ENCODE measurements at places on chromosomes 13 and 19.

DNA sequence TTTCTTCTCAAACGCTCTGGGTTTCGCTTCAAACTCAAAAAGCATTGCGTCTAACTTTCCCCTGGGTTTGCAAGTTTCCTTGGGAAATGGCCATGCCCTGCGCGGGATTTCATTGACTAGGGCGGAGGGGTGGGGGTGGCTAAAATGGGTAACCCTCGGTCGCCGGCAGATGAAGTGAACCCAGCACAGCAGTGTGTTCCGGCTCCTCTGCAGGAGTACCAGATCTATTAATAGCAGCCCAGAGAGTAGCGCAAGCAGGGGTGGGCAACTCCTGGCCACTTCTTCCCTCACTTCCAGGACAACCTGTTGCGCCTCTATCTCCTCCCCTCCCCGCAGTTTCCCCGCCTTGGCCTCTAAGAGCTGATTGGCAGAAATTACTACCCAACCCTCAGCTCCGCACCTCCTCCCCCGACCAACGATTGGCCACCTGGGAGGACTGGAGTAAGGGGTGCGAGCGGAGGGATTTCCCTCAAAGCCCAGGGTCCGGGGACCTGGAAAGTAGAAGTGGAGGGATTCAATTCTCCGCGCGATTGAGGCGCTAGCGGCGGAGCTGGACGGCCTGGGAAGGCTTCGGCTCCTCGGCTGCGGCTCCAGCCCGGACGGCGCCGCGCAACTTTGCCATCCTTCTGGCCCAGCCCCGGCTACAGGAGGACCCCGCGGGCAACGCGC is at the start of gene FREM2:
TSS of gene FREM2 (plus strand) at position 501 of the 669 bp plus-strand sequence. CDS start 268 bp downstream, outside the sequence.
- peak; percentile 43 for DNase-seq

GRCh38 chr13:48320891-48321510 is 17.4 kb downstream of the RB1 start:
- no peak for DNase-seq

DNA sequence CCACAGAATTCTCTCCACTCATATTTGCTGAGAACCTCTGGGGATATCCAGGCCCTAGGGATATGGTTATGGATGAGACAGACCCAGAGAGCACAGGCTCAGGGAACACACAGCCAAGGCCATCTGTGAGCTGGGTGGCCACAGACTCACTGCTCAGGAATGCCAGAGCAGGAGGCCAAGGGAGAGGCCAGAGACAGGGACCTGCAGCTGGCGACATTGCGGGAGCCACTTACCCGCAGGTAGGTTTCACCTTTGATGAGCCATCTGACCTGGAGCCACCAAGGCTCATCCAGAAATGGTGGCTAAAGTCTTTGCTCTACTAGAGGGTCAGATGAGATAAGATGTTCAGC is 29.4 kb downstream of the CCNE1 start:
- DNase-seq: no peak

DNA sequence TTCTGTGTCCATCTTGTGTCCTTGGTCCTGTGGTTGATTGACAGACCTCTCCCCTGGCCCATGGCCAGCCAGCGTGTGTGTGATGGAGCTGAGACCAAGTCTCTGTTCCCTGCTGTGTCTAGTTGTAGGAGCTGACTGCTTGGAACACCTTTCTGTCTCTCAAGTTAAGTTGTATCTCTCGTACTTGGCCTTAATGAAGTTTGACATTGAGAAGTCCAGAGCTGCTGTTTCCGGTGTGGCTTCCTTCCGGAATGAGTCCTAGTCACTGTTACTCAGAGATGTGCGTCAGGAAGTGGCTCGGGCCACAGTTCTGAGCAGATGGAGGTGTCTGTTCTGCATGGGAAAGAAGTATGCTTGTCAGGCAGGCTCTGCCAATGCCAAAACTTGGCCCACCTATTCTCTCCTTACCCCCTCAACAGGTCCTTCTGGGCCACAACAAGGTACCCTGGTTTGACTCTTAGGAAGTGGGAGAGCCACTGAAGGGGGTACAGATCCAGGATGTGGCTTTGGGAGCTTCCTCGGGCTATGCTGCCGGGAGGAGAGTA is 54.3 kb downstream of the GATAD2A start:
- DNase-seq: no peak

DNA sequence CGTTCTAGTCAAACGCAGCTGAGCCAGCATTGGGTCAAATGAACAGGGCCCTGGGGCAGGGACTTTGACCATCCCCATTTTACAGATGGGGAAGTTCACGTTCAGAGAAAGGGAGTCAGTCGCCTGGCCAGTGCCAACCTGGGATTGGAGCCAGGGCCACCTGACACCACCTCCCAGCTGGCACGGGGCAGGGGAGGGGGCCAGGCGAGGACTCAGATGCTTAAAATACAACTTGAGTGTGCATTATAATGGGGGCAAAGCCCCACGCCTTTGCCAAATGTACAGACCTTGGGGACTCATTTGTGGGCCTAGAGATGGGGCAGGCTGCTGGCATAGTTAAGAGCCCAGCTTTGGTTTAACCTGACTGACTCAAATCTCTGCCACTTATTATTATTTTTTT is 14.6 kb downstream of the PRR12 start:
- no peak for DNase-seq

- no peak for DNase-seq
Measured at GRCh38 chr19:58543826-58544590, at the start of gene TRIM28. TRIM28 (plus strand) TSS chr19:58544064; CDS start chr19:58544758, 694 bp downstream.

DNA sequence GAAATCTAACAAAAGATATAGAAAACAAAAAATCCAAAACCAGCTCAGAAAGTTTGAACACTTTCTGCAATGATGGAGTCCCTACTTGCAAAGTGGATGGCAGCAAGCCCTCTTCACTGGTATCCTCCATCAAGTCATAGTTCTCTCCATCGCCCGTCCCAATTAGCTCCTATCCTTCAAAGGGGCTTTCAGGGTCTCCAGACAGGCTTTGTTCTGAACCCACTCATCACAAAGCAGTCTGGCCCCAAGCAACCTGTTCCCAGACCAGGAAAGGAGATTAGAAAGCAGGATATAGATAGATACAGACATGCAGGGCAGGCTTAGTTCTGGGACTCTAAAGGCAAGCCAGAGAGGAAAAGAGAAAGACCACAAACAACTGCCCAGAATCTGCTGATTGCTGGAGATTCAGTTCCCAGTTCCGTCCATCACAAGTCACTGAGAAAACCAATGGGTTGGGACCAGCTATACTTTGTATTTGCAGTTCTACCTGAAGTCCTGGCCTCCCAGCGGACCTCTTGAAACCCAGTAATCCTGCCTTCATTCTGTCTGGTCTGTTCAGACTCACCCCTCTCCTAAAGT is 47.2 kb upstream of the EPHX3 start:
- no peak for DNase-seq

DNA sequence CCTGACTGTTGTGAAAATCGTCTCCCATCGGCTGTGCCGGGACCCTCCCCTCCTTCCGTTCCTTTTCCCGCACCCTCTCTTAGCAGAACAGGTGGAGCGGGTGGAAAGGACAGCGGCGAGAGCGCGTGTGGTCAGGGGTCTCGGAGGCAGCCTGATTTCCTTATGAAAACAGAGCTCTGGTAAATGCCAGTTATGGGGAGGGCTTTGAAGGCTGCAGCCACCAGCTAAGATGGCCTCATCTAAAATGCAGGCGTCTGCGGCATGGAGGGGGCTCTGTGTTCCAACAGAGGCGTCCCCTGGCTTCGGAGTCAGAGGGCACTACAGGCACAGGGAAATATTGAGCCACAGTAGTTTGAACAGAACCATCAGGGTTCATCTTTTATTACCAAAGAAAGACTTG is 93.8 kb upstream of the SOX1 start:
- no peak for DNase-seq

DNA sequence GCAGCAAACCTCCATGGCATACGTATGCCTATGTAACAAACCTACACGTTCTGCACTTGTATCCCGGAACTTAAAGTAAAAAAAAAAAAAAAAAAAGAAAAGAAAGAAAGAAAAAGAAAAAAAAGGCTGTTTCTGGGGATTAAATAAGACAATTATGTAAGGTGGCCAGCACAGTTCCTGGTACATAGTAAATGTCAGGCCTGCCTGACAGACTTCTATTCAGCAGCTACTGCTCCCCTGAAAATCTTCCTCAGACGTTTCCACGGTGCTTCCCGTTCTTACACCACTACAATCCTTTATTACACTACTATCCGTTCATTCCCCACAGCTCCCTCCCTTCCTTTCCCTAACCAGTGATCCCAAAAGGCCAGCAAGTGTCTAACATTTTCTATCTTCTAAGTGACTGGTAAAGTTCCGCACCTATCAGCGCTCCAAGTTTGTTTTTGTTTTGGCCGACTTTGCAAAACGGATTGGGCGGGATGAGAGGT is 636 bp upstream of the RB1 start:
- DNase-seq: no peak

DNA sequence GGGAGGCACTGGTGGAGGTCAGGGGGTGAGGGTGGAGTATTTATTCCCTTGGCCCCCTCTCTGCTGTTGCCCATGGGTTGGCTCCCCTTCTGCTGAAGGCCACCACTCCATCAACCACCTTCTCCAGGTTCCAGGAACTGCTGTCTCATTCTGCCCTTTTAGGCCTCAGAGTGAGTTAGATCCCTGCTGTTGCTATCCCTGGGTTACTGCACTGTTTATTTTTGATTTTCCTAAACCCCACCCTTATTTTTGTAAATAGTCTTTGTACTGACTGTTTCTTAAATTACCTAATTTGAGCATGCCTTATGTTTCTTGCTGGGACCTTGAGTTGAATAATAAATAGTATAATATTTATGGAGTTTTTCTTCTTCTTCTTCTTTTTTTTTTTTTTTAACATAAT is 132.8 kb downstream of the RGCC start:
- DNase-seq: no peak

- DNase-seq: no peak
Measured at GRCh38 chr19:8320564-8321066, 560 bp downstream of the NDUFA7 start.

GRCh38 chr19:30784850-30785457 is 412.8 kb downstream of the ZNF536 start:
- peak; percentile 38 for DNase-seq

DNA sequence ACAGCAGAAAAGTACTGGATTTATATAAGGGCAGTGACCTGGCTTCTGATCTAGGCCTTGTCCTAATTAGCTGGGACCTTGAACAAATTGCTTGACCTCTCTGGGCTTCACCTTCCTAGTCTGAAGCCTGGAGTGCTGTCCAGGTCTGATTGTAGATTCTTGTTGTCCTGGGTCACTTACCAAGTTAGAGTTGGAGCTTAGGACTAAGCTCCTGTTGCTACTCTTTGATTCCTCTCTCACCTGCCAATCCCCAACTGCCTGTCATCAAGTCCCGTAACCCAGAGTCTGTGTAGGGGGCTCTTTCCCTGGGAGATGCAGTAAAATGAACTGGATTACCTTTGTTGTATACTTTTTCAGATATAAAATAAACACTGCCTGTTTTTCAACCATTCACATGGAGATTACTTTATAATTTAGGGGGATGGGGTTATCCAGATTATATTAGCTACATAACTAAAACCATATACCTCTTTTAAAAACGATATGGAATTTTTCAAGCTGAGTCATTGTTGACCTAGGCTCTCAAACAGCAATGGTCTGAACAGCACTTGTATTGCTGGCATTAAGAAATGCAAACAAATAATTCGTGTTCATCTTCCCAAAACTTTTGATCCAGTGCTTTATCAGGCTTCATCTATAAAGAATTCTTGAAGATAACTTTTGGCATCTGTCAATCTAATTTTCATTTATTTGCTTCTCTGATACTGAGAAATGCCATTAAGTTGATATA is 5.8 kb downstream of the ARHGAP35 start:
- no peak for DNase-seq

DNA sequence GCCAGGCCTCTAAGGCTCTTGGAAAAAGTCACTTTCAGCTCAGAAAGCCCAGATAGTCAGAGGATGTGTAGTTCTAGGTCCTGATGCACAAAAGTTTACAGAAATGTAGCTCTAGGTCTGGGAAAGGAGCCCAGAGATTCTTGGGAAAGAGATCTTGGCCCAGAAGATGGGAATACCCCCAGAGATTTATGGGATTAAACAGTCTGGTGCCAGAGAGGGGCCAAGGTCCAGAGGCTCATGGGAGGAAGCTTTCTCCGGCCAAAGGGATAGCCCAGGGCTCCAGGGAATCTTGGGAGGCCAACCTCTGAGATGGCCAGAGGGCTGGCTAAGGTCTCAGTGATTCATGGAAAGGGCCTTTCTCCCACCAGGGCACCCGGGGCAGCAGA is 15.2 kb downstream of the BCAT2 start:
- DNase-seq: no peak

DNA sequence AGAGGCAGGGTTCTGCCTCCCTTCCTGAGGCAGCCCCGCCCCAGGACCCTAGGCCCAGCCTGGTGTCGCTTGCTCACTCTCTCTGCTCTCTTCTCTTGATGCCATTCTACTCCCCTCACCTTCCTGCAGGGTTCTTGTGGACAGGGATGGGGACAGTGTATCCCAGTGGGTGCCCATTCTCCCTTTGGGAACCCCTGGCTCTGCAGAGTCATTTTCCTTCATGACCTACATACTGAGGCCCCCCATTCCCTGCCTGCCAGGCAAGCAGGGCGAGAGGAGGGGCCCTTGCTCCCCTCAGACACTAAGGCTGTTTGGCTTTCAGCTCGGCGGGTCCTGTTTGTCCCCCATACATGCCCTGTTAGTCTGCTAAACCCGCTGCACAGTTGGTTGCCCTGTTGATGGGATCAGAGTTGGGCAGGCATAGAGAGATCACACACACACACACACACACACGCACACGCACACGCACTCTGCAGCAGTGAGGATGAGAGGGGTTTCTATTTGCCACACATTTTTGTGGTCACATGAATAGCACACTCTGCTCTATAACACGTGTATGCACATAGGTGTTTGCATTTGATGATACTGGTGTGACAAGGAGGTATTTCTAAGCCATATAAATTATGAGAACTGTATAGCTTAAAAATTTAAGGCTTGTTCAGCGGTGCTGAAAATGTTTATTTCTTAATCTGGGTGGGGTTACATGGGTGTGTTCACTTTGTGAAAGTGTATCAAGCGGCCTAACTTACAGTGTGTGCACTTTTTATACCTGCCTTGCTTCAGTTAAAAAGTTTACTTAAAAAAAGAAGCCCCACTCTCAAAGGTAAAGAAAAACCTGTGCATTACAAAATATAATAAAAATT is 20.3 kb downstream of the NFIX start:
- no peak for DNase-seq

DNA sequence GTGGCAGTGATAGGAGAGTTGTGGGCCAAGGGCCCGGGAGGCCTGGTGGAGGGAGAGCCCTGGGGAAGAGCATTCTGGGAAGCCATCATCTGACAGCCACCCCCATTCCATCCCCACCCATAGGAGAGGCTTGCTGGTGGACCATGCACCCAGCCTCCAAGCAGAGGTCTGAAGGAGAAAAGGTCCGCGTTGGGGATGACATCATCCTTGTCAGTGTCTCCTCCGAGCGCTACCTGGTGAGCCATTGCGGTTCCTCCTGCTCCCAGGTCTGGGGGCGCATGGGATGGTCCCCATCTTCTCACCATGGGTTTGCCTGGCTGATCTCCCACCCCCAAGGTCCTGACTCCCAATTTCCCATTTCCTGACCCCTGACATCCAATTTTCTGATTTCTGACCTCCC is 10.5 kb downstream of the RYR1 start:
- no peak for DNase-seq

DNA sequence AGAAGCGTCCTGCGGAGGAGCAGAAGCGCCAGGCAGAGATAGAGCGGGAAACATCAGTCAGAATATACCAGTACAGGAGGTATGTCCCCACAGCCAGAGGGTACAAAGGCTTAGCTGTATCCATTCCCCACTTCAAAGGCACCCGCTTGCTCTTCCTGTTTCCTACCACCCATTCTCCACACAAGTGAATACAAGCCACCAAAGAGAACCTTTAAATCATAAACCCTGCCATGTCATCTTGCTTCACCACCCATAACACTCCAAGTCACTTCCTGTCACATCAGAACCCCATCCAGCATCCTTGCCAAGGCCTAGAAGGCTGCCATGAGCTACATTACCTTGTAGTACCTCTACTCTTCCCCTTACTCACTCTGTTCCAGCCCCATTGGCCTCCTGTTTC is 205.8 kb downstream of the LMO7 start:
- DNase-seq: no peak

Measured in NCI-H1105 (cell line).